ENCODE measurements at places on chromosomes 7 and 10.

GRCh38 chr10:116094356-116094755 lies 178.7 kb downstream of the GFRA1 start:
- DNase-seq = no peak

DNA sequence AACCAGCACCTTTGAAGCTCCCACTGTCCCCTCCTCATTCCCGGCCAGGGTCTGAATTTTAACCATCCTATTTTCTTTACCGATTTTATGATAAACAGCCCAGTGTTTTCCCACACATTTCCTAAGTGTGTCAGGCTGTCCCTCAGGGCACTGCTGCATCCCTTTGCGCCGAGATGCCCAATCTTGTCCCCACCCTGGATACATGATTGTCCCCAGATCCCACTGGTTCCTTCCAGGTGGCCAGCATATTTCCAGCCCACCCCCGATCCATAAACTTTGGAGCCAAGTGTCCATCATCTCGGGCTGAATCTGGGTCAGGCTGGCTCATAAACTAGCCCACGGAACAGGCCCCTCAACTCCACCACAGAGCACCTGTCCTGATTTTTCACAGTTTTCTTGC lies 137.2 kb downstream of the CDH23 start:
- DNase-seq = no peak

DNA sequence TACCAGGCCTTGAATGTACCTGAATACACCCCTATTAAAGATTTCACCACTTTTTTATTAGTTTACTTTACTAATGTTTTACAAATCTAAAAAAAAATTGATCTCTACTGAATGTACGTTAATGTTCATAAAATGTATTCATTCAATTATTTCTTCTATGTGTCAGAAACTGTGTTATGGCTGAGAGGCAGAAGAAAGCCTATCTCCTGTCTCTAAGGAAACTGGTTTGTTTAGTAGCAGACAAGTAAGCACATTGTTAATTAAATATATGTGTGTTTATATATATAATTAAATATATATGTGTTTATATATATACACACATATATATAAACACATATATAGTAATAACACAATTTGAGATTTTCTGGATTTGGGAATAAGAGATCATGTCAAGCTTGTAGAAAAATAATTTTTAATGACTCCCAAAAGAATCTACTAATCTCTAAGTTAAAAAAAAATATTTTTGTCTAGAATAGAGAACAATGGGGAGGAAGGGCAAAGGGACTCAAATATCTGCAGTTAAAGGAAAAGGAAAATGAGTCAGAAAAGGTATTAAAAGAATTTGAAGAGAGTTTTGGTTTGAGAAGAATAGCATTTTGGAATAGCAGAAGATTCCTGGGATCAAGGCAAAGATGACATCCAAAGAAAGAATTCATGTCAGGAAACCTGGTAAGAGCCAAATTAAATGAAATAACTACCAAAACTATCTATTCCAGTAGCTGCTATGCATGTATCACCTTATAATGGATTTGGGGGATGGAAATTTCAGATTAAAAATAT lies 92.1 kb downstream of the CH25H start:
- no peak for DNase-seq

- DNase-seq = no peak
Measured at GRCh38 chr7:100710452-100710851, 4.5 kb downstream of the POP7 start.

- DNase-seq = no peak
Measured at GRCh38 chr7:21967598-21968003, 21.9 kb upstream of the CDCA7L start.

- no peak for DNase-seq
Measured at GRCh38 chr7:81467964-81468363, 301.9 kb downstream of the HGF start.

- no peak for DNase-seq
Measured at GRCh38 chr7:27420702-27421101, 178.1 kb downstream of the EVX1 start.

GRCh38 chr10:131396121-131397050 lies 84.9 kb upstream of the TCERG1L start:
- no peak for DNase-seq

DNA sequence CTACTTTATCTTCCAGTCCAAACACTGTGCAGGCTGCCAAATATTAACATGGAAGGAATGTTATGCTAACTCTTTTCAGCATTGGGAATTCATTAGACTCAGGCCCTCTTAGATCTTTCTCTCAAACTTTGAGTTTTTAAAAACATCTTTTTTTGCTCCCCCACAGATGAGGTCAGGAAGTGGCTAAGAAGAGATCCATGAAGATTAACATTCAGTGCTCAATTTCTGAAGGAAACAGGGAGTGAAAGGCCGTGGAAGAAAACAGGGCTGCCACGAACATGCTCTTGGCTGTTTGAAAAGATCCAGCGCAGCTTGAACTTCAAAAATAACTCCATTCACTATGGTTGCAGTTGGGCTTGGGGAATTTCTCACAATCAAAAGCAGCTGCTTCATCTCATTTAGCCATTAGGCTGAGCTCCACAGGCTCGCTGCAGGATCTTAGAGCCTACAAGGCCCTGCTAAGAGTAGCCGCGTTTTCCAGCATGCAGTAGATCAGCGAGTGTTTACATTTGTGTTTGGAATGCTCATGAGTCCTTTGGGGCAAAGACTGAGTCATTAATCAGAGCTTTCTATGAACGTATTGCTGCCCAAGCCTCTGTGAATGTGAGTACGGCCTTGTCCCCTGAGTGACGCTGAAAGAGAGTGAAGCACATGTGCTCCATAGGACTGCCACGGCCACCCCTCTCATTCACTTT lies 41.2 kb upstream of the TNS3 start:
- no peak for DNase-seq

GRCh38 chr7:96244244-96244991 lies 77.5 kb downstream of the SLC25A13 start:
- DNase-seq = no peak

- DNase-seq = no peak
Measured at GRCh38 chr10:11509036-11509435, 102.4 kb downstream of the USP6NL start.

DNA sequence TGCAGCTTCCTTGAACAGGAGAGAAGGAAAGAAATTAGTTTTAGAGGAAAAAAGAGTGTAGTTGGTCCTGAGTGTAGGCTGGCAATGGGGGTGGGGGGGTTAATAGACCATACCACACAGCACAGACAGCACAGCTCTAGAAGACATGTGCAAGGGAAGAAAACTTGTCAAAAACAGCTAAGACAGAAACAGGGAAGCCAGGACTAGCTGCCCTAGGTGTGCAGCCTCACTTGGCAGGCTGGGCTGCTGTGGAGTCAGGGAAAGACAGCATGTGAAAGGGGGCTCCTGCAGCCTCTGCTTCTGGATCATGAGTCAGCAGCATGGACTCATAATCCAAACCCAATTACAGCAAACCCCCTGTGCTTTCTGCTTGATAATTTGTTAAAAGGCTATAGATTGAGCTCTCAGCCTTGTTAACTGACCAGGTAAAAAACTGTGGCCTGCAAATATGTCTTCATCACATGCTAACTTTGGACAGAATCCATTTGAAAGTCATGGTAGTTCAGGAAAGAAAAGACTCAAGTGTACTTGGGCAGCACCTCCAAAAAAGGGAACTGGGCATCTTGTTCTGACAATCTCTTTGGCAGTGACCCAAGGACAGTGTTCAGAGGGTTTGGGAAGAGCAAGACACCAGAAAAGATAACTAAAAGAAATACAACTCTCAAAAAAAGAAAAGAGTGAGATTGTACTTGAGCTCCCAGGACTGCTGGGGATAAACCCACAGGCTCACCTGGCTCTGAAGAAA lies 142.2 kb upstream of the VWC2 start:
- DNase-seq = no peak

- DNase-seq = no peak
Measured at GRCh38 chr7:116062666-116063065, 32.1 kb upstream of the TFEC start.

DNA sequence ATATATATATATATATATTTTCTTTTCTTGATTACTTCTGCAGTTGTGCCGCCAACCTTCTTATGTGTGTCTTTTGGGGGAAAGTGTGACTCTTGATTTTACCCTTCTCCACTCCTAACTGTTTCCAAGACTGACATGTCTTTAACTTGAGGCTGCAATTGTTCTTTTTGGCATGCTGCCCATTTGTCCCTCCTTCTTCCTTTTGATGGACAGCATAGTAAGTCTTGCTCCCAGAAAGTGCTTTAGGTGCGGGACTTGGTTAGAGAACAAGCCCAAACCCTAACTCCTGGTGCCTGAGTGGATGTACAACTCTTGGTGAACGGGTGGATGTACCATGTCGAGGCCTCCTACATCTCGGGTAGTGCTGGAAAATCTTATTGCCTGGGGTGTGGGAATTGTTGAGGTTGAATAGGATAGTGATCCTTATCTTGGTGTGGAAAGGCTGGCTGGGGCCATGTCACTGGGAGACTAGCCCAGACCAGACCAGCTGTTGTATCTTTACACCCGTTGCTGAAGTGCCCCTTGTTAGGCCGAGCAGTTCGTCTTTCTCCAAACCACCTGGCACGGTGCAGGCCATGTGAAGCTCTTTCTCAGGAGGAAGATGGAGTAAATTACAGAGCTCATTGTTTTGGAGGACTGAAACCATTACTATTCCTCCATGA lies 16.3 kb downstream of the TCF7L2 start:
- peak; percentile 25 for DNase-seq

DNA sequence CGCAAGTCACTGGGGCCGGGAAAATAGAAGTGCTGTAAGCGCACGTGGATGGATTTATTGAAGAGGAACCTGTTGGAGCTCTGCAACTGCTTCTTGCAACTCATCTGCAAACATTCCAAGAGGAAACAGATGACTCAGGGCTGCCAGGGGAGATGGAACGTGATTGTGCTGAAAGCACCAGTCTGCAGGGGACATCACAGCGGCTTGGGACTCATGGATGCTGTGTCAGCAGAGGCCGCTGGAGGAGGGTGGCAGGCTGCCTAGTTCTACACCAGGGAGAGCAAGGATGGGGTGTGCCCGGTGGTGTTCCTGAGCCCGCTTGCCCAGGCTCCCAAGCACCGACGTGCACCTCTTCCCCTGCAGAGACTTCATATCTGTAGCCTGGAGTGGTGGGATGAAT lies 515.7 kb downstream of the TCERG1L start:
- DNase-seq = no peak

DNA sequence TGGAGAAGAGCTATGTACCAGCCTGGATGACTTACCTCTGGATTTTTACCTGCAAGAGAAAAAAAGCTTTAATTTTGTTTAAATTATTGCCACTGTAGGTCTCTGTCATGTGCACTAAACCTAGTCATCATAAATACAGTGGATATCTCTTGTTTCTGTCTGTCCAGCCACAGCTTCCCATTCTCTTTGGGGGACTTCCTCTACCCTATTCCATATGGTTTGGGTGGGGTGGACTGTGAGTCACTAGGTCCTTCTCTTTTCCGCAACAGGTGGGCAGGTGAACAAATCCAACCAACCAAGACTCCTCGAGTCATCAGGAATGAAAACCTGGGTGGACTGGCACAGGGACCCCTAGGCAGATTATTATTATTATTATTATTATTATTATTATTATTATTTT lies 87.3 kb upstream of the CYTH3 start:
- no peak for DNase-seq

GRCh38 chr10:124007102-124007772 lies 86.2 kb downstream of the CHST15 start:
- no peak for DNase-seq

- no peak for DNase-seq
Measured at GRCh38 chr7:105958012-105958411, 5.1 kb upstream of the CDHR3 start.

DNA sequence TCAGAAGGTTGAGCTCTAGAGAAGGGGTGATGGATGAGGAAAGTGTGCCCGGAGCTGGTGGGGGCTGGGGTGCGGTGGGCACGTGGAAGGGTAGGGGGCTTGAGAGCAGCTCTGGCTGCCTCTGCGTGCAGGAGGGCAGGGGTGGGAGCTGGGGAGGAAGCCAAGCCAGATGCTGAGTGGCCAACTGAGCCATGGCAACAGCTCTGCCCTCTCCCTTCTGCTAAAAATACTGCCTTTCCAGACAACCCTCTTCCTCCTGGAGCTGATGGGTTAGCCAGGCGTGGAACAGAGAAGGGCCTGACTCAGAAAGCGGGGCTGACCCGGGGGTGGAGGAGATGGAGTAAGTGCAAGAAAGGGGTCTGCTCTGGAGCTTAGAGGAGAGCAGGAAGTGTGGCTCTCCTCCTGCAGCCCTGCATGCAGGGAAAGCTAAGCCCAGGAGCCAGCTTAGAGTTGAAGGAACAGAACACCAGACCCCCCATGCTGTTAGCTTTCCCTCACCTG lies 114.6 kb upstream of the AGK start:
- DNase-seq = no peak

DNA sequence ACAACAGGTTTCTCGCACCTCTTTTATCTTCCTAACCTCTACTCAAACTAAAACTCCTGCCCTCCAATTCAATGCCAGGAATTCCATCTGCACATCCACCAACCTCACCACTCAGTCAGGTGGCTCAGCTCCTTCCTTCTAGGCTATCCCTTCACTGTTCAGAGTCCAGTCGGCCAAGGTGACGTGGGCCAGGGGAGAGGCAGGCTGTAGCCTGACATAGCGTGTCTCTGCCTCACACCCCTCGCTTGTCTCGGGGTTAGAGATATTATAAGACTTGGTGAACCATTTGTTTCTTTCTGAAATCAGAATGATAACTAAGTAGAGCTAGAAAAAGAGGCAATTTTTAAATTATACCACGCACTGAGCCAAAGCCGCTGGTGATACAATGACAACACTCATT lies 31.1 kb downstream of the HIPK2 start:
- no peak for DNase-seq

- DNase-seq = no peak
Measured at GRCh38 chr10:771647-772046, 82.2 kb upstream of the DIP2C start.

DNA sequence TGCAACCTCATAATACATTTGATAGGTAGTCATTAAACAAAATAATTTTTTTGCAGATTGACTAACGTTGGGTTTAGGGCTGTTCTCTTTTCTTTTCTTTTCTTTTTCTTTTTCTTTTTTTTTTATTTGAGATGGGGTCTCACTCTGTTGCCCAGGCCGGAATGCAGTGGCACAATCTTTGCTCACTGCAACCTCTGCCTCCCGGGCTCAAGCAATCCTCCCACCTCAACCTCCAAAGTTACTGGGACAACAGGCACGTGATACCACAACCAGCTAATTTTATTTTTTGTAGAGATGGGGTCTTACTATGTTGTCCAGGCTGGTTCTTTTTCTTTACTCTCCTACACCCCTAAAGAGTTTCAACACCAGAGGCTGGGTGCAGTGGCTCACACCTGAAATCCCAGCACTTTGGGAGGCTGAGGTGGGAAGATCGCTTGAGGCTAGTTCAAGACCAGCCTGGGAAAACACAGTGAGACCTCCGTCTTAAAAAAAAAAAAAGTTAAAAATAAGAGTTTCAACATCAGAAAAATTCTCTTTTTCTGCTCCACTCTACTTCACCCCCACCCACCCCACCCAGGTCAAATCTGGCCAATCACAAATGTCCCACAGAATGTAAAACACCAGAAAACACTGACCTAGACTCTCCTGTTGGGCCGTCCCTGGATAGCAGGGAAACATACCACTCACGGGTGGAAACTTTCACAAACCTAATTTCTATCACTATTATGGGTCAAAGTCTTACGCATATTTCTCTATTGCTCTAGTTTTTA lies 3.0 kb downstream of the HIP1 start:
- no peak for DNase-seq
